ENCODE measurements at places on chromosomes 1 and 21.

DNA sequence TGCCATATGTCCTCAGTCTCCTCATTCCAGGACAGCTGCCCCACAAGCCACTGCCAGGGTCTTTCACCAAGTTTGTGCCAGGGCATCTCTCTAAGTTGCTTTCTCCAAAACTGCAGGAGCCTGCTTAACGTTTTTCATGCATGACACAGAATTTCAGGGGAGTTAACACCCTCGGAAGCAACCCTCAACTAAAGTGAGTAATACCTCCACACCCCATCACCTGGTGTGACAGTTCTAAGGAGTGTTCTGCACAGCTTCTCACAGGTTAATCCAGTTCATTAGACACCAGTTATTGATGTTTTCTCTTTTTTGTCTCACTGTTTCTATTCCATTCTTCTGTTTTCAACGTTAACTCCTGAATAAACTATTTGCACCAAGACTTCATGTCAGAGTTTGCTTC, 115.0 kb downstream of the BACH1 start:
- no peak for DNase-seq

- DNase-seq = no peak
Measured at GRCh38 chr1:27618341-27619082, 14.6 kb upstream of the AHDC1 start.

- DNase-seq = peak; percentile 71
Measured at GRCh38 chr1:11645670-11646265, 8.5 kb downstream of the FBXO2 start.

DNA sequence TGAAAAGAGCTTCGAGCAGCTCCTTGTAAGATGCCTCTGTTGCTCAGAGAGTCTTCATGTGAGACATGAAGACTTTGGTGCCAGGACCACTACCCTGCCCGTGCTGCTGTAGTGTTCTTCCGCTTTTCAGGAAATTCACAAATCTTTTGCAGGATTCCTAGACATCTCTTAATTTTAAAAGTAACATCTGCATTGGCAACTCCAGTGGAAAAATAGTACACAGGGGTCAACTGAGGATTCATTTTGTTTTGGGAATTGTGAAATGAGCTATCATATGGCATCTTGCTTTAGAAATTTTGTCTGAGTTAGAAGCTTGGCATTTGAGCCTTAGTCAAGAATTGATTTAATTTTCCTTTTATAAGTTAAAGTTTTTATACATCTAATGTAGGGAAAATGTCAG, 7.2 kb downstream of the PRDM2 start:
- DNase-seq = no peak

DNA sequence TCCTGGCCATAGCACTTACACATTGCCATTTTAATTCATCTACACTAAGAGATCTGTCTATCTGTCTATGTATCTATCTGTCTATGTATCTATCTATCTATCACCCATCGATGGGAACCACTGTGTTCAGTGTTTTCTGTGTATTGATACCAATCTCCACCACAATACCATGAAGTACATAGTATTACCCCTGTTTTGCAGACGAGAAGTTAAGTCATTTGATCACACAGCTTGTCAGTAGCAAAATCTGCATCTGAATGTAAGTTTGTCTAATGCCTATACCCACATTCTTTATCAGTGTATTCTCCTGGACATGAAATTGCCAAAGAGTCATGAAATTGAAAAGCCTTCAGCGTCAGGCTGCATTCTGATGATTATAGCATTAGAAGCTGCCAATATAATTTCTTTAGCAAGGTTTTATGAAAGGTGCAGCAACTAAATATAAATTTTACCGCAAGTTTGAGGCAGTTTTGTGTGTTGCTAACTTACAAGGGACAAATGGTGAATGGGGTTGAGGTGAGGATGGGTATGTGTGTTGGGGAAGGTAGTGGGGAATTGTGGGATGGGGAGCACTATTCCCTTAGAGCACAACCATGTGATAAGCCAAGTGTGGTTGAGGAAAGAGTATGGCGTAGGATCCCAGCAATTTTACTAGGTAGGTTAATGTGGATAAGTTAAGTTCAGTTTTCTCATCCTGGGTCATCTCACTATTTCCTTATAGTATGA, 24.2 kb downstream of the SLAMF1 start:
- DNase-seq = no peak

GRCh38 chr1:221532071-221532773, 209.7 kb downstream of the DUSP10 start:
- no peak for DNase-seq

DNA sequence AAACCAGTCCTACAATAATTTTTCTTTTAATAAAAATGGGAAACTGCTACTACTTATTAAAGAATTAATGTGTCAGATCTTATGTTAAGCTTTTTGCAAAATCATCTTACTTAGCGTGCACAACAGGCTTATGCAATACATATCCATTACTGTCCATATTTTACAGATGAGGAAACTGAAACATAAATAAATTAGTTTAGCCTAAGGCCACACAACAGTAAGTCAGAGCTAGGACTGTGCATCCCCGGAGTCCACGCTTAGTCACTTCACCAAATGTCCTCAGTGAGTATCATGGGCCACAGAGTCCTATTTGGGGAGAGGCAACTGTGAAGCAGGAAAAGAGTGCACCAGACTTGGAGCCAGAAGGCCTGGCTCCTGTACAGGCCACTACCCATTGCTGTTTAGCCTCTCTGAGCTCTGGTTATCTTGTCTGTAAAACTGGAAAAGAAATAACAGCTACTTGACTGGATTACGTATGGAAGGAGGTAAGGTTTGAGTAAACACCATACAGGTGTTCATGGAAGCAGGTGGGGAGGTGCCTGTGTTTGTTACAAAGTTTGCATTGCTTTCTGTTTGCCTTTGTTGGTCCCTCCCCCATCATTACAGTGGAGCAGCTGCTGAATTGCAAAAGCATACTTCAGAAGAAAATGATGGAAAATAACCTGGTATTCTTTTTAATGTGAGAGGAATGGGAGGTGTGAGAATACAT, 192.8 kb downstream of the FCRL5 start:
- peak; percentile 89 for DNase-seq

DNA sequence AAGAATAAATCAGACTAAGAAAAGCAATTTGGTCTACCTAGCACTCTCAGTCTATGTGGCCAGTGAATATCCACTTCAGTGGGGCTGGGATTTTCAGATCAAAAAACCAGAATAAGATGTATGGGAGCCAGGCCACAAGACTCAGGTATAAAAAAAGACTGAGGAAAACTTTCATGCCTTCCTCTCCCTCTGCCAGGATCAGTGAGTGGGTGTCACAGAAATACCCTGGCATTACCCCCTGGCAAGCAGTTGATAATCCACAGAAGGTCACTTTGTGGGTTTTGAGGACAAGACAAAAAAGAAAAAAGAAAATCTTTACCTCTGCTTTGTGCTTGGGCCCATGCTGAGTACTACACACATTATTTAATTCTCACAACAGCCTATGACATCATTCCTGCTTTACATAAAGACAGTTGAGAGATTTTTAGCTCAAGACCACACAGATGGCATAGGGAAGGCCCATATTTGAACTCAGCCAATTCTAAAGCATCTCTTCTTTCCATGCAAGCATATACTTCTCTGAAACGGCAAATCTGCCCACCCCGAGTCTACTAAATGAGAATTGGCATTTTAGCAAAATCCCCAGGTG, 57.6 kb downstream of the DESI2 start:
- no peak for DNase-seq

- no peak for DNase-seq
Measured at GRCh38 chr21:34186109-34186719, 112.8 kb downstream of the MRPS6 start.

DNA sequence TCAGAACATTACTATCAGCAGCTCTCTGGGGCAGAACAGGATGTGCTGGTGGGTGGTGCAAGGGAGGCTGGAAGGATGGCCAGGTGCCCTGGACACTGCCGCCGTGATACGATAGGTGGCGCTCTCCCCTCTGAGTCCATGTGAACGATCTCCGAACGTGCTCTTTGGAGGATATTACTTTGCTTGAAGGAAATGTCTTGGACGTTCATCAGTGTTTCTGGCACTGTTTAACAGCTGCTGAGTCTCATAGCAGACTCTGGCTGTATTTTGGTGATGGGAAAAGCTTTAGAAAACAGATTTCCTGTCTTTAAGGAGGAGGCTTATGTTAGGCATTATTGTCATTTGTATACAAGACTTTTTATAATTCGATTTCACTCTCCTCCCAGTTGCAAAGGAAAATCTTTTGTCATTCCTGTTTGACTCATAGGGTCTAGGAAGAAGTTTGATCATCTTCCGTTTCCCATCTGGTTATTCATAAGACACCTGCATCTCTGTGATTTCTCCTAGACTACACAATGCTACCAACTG, 386.2 kb upstream of the ADGRL2 start:
- DNase-seq = peak; percentile 29

DNA sequence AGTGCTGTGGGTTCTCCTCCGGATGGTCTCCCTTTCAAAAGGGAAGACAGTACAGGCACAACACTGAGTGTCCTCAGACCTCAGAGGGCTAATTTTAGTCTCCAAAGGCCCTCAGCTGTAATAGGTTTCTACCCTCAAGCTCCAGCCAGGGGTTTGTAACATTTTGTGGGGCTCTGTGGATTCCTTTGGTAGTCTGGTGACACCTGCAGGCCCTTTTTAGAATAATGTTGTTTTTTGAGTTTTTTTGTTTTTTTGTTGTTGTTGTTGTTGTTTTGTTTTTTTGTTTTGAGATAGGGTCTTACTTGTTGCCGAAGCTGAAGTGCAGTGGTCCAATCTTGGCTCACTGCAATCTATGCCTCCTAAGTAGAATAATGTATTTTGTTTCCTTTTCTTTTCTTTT, 15.0 kb upstream of the TMEM201 start:
- DNase-seq = no peak

- DNase-seq = no peak
Measured at GRCh38 chr1:100760511-100760910, 41.0 kb downstream of the VCAM1 start.

DNA sequence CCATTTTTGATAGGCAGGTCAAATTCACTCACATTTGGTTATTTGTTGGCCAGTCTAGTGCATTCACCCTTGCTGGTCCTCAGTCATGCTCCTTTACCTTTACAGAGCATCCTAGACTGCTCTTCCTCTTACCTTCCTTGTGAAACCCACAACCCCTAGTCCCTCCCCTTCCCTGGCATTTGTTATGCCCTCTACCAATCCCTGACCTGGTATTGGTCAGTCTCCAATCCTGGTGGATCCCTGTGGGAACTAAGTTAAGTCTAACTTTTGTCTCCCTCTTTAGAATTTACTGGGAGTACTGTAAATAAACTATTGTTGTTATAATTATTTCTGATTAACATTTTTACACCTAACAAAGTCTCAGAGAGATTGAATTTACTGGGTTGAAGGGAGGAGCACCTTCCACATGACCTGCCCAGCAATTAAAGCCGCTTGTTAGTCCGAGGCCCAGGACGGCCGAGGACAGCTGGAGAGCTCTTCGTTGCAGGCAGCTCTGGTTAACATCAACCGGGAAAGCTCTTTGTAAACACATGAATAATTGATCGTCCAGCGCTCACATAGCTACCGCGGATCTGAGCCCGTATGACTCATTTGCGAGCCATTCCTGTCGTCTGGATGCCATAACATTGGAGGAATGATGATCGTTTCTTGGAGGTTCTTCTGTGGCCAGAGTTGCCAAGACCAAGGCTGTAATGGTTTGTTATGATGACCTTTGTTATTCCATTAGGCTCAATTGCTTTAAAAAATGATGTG, 31.9 kb downstream of the MTARC1 start:
- DNase-seq = no peak

GRCh38 chr1:98405581-98406074, 255.9 kb upstream of the SNX7 start:
- DNase-seq = no peak

DNA sequence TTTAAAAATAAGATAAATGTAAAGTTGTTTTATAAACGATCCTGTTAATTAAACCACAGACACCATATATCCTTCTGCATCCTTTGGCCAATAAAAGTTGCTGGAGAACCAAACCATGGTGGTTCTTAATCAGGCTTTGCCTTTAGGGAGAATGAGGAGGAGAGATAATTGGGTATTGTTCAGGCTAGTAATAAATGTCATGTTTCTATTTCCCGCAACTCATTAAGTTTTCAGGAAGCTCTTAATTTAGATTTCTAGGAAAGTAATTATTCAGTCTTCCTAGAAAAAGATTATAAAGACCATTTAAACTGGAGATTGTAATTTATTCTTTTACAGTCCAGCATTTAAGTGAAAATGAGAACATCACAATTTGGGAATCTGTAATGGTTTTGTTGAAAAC, 34.5 kb downstream of the RAB4A start:
- no peak for DNase-seq

DNA sequence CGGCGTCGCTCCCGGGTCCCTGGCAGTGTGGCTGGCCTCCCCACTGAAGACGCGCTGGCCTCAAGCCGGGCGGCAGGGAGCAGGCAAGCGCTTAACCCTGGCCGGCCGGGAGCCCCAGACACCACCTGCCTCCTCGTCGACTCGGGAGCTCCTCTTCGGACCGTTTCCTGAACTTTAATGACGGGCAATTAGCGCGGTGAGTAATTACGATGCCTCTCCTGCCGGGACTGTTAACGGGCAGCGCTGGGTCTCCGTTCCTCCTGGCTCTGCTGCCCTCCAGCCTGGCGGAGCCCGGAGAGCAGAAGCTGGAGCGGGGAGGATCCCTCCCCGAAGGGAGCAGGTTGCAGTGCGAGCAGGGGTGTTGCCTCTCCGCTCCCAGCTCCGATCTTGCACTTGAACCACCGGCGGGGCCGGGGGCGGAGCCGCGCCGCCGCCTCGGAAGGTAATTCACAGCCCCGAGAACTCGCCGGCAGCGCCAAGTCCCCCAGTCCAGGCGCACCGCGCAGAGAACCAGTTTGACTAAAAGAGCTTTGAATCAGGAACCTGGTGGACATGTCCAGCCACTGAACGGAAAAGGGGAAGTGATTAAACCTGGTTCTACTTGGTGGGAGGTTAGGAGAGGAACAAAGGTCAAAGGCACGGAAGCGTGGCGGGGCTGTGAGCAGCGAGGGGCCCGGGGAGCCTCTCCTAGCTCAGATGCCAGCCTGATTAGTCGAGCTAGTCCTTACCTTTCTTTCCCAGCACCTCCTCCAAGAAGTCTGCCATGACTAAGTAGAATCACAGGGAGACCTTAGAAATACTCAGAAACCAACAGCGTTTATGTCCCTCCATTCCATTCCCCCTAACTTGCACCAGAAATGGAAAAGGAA, 18.3 kb upstream of the PLEKHA6 start:
- DNase-seq = peak; percentile 82

DNA sequence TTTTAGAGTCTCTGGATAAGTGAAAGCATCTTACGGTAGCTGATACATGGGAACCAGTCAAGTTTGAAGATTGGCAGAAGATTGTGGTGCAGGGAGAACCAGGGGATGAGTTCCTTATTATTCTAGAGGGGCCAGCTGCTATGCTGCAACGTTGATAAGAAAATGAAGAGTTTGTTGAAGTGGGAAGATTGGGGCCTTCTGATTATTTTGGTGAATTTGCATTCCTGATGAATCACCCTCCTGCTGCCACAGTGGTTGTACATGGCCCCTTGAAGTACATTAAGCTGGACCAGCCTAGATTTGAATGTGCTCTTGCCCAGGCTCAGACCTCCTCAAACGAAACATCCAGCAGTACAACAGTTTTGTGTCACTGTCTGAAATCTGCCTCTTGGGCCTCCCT, 45.9 kb downstream of the BTBD8 start:
- no peak for DNase-seq

- DNase-seq = peak; percentile 69
Measured at GRCh38 chr1:115642168-115643072, 650 bp downstream of the VANGL1 start.

GRCh38 chr1:45327644-45328515, 1.2 kb downstream of the HPDL start:
- peak; percentile 45 for DNase-seq
